ENCODE measurements at places on chromosomes 2 and 18.

DNA sequence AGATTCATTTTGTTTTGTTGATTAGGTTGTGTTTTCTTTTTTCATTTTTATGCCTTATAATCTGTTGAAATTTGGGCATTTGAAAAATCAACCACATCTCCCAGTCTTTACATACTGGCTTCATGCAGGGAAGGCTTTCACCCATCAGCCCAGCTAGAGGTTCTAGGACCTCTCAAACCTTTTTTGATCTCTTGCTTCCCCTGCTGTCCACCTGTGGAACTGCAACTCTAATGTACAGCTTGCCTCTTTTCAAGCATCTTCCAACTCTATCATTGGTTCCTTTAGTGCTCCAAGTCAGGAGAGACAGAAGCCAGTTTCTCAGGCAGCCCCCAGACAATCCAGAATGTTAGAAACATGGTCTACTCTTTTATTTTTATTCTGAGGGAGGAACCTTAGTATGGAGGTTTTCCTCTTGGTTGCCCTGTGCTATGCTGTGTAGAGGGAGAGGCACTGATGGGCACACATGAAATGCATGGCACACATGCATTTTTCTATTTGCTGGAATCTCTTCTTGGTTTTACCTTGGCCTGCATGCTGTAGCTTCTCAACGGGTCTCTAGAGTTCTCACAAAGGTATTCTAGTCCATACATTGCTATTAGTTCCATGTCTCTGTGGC lies 107.2 kb upstream of the L3MBTL4 start:
- DNase-seq, result no peak

DNA sequence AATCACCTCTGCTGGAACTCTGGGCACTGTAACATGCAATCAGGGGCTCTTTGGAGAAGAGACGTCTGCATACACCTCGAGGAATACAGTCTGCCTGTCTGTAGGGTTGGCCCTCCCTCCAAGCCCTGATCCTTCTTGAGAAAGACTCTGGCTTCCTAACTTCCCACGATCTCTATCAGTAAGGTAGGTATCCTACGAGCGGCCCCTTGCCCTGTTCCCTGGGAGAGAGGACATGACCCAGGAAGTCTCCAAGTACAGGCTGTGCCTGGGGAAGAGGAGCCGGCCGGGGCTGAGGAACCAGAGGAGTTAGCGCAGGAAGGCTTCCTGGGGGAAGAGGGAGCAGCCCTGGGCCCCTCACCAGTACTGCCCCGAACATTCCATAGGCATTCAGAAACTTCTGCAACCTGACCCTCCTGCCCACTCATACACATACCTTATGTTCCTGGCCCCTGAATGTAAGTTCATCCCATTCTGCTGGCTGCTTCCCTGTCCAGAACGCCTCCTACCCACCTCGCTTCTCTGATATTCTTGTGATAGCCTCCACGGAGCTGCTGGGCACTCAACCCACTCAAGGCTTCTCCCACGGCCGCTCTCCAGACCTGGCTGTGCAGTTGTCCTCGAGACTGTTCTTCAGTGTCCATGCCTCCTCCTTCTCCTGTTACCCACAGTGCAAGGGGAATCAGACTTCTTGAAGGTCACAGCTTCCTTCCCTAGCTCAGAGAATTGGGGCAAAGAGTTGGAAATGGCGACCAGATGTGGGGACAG lies 116.1 kb downstream of the CYP26B1 start:
- DNase-seq, result no peak

GRCh38 chr18:8177330-8178016 lies 431.8 kb upstream of the RAB12 start:
- DNase-seq, result no peak

DNA sequence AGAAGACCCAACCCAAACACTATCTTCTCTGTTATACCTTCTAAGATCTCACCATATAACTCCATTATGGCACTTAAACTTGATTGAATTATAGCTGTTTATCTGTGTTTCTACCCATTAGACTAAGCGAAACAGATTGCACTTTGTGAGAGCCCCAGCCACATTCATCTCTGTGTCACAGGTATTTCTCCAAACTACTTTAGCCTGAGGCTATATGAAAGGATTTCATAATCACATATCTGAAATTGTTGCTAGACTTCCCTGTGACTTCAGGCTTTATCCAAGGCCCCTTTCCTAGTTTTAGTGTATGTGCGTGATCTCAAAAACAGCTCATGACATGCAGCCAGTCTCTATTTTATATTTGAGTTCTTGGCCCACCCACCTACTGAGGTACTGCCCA lies 745.0 kb upstream of the ACVR2A start:
- DNase-seq, result no peak

DNA sequence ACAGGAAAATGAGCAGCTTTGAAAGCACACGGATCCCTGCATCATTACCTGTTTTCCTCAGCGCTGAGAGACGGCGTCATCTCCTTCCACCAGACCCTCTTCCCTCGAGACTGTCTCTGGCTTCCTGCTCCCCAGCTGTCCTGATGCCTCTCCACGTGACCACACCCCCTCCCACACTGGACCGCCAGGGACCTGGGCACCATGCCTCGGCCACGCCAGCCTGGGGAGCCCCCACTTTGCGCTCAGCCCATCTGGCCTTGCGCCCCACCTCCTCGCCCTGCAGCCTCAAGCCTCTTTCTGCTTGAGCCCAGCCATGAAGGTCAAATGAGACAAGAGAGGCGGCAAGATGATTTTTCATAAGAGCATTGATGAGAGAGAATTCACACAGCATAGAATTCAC lies 66.0 kb upstream of the ACKR3 start:
- DNase-seq, result no peak

GRCh38 chr2:191935247-191935646 lies 88.4 kb upstream of the CAVIN2 start:
- DNase-seq, result no peak

GRCh38 chr2:235493402-235493774 lies 455 bp upstream of the AGAP1 start:
- DNase-seq, result no peak

DNA sequence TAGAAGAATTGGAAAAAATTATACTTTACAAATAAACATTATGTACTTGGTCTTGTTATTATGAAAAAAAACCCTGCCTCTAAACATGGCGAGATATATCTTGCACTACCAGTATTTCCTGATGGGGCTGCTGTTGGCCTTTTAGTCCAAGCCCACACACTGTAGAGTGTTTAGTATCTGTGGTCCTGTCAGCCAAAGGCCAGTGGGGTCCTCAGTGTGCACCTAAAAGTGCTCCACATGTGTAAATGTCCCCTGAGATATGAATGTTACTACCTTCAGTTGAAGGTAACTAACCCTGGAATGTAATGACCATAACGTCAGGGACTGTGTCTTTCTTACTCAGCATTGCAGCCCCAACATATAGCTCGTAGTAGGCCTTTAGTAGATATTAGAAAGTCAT lies 71.1 kb upstream of the HK2 start:
- DNase-seq, result no peak

GRCh38 chr18:63002305-63002704 lies 287.0 kb downstream of the PHLPP1 start:
- DNase-seq, result no peak

GRCh38 chr2:236743039-236743920 lies 173.7 kb downstream of the ACKR3 start:
- DNase-seq, result no peak

DNA sequence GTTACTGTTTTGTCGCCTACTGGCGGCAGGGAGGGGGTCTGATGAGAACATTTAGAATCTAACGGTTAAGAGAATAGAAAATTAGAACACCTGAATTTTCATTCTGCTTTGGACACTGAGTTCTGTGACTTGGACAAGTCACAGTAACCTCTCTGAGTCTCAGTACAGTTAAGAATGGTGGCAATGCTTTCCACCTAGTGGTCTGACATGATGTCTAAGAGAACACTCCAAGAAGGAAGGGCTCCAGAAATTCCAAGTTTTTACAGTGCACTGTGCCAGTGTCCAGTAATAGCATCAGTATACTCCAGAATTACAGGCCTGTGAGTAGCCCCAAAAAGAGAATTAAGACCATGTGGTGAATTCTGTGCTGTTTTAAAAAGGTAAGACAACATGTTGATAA lies 174.1 kb upstream of the ZFP36L2 start:
- no peak for DNase-seq

DNA sequence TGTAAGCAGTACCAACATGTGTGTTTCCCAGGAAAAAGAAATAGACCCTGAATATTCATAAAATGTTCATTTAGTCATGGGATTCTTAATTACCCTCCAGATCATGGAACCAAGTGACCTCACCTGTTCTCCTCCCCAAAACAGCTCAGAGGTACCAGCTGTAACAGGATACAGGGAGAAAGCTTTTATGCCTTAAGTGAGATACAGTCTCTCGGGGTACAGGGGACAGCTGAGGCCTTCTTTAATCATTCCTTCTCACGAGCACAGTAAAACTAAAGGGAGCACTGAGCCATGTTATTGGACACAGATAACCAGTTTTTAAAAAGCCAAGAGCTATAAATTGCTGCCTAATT lies 16.6 kb downstream of the EPHA4 start:
- DNase-seq, result no peak

GRCh38 chr2:23745068-23745725 lies 181.7 kb downstream of the ATAD2B start:
- DNase-seq, result no peak

GRCh38 chr2:102662833-102663232 lies 43.5 kb downstream of the SLC9A2 start:
- DNase-seq, result no peak

- DNase-seq, result no peak
Observed at GRCh38 chr2:226077031-226077430, 677.5 kb downstream of the NYAP2 start.

DNA sequence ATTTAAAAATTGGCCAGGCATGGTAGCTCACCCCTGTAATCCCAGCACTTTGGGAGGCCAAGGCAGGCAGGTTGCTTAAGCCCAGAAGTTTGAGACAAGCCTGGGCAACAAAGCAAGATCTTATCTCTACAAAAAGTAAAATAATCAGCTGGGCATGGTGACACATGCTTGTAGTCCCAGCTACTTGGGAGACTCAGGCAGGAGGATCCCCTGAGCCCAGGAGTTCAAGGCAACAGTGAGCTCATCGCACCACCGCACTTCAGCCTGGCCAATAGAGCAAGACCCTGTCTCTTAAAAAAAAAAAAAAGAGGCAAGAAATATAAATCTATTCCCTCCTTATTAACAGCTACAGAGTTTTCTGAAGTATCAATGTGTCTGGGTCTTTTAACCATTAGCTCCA lies 51.9 kb downstream of the ESCO1 start:
- no peak for DNase-seq

GRCh38 chr2:217735034-217735433 lies 267.8 kb downstream of the TNS1 start:
- DNase-seq, result no peak

DNA sequence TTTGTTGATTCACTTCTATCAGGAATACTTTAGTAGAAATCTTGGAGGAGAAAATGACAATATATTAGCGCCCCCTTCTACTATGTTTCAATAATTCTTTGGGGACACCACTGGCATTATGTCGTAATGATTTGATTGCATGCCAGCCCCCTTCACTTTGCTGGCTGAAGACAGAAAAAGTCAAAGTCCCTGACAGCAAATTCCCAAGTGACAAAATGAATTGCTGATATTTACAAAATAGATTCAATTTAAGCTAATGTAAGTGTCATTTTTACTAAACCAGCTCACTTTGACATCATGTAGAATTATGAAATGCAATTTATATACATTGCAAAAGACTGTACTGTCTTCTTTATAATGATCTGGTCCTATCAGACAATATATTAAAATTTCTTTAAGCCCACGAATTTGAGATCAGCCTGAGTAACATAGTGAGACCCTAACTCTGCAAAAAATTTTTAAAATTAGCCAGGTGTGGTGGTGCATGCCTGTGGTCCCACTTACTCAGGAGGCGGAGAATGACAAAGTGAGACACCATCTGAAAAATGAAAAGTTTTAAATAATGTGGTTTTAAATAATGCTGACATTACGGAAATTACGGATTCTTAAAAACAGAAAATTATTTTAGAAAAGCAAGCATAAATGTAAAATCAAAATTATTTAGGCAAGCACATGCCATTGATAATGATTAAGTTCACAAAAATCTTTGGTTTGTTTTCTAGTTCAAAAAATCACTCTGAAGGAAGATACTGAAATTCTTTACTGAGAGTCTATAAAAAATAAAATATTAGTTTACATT lies 520.1 kb upstream of the PKDCC start:
- DNase-seq, result no peak

DNA sequence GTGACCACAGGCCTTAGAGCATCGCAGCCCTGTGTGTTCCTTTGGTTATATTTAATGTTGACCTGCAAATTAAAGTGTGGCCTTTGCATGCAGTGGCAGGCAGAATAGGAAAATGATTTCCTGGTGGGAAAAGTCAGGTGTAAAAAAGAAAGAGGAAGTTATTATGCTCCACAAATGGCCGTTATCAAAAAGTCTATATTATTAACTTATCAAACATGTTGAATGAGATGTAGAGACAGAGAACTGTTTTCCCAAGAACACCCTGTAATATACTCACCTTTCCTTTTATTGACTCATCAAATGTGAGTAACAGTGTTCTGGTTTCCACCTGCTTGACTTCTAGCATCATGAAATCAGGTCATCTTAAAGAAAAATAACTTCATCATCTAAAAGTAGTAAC lies 35.3 kb downstream of the MEIS1 start:
- DNase-seq, result no peak

DNA sequence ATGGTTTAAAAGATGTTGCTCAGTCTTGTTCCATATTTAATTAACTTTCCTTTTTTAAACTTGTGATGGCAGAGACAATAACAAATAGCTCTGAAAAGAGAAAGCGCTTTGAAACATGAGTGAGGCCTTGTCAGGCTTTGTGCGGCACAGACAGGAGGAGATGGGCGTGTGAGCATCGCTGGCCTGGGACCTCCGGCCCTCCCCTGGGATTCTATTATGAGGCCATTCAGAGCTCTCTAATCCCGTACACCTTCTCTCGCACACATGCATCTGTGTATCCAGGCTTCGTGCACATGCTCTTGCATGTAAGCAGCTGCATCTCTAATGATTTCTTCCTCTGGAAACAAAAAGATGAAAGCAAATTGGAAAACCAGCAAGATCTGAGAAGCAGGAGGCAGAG lies 313.7 kb downstream of the ZNF521 start:
- DNase-seq, result no peak

DNA sequence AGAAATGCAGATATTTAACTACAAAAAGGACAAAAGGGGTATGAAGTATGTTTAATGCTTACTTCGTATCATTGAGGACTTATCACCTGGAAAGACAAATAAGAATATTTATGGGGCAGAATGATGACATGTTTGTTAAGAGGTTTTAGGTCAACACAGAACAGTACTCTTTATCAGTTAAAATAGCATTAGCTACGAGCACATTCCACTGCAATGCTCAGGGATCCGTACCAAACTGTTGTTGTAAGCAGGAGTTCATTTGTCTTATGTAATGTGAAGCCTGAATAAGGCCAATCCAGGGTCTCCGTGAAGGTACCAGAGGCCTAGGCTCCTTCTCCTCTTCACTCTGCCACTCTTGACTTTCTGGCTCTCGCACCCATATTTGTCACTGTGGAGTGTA lies 465.7 kb upstream of the NRP2 start:
- no peak for DNase-seq

DNA sequence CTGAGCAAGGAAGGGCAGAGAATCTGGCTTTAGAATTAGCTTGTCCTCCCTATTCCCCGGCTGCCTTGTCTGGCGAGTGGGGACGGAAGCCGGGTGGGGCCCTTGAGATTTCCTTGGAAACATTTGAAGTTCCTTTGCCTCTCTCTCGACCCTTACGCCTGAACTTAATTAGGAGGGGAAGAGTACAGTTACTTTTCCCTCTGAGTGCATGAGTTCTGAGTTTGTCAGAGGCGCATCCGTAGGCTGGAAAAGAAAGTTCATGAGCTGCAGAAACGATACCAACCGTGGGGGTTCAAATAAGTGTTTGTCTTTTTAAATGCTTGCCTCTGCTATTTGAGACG lies 468 bp downstream of the PIKFYVE start:
- DNase-seq, result no peak

Data from naive thymus-derived CD8-positive, alpha-beta T cell (primary cell).